ENCODE measurements at places on chromosomes 16 and 17. TPM values are rescaled to one million over a fixed set of nuclear protein-coding genes. Genes with fewer than 3 reads are reported as not detected.

DNA sequence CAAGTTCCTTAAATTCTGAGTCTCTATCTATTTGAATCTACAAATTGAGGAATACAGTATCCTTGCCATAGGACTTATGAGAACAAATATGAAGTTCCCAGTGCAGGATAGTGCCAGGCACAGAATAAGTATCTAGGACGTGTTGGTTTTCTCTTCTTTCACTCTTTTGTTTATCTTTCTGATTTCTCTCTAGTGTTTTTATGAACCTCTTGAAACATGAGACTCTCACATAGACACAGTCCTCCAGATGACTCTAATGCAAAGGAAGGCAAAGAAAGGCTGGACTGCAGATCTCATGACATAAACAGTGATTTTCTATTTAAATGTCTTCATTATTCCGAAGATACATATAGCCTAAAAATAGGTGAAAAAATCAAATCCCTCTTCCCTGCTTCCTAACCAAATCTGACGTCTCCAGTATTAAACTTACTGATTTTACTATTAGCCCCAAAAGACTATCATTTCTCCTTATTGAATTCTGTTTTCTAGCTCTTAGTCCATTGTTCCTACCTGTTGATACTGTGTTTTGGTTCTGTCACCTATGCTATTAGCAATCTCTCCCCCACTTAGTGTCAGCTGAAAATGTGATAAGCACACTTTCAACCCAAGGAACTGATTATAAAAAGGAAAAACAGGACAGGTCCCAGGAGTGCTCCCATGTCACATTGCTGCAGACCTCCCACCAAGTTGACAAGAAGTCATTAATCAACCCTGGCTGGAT is 24.9 kb upstream of the ADAMTS18 start:
- DNase-seq, result no peak

DNA sequence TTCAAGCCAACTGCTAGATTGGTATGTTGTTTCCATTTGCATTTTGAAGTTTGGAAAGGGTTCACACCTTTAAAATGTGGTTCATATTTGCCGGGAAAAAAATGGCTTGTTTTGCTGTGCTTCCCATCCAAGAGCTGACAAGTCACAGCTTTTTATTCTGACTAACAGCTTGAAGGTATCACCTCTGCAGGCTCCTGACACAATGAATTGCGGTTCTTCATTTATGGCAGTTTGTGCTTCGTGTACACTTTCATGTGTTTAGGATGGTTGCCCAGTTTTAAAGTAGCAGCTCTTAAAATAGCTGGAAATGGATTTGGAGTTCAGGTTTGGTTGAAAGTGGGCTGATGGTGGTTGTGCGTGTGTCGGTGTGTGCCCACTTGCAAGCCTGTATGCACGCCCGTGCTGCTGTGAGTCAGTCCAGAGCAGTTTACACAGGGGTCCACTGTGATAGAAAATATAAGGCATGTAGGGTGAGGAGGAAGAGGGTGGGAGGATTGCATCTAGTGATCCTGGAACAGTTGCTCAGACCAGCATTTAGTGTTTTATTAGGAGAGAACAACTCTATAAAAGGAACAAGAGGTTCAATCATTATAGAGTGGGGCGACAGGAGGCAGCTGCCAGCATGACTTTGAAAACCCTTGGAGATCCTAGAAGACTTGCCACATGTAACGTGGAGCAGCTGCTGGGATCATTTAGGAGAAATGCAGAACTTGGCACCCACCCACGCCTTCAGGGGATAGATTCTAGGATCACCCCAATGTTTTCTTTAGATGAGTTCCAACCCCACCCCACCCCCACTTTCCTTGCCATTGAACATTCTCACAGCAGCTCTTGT is 108.0 kb upstream of the TBX2 start:
- no peak for DNase-seq

GRCh38 chr16:83954577-83955016 is 1.6 kb downstream of the OSGIN1 start:
- peak; percentile 53 for DNase-seq

ETV4 gene
- 8.1 TPM for total RNA-seq

All from H4 (cell line).